Stimulated activated CD4-positive, alpha-beta T cell treated with anti-CD3 and anti-CD28 coated beads, TNF-alpha, amount 100 ng/mL, for 48 hours (primary cell): ENCODE measurements at places on chromosomes 13 and 19.

- peak; percentile 42 for DNase-seq
Observed at GRCh38 chr19:4730740-4731171, 7.1 kb upstream of the DPP9 start.

DNA sequence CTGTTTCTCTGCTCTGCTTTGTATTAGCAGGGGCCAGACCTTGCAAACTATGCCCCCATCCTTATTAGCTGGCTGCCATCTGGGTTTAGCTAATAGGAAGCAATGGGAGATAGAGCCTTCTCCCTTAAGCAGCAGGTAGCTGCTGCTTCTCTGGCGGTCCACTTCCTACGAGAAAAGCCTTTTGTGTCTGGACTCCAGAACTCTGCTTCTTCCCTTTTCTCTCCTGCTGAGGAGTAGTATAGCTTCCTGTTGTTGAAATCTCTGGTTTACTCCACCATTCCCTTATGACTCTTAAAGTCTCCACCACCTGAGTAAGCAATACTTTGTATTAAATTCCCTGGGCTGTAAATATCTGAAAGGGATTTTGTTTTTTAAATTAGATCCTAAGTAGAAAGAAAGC is 147.1 kb downstream of the DNAJC15 start:
- no peak for DNase-seq

DNA sequence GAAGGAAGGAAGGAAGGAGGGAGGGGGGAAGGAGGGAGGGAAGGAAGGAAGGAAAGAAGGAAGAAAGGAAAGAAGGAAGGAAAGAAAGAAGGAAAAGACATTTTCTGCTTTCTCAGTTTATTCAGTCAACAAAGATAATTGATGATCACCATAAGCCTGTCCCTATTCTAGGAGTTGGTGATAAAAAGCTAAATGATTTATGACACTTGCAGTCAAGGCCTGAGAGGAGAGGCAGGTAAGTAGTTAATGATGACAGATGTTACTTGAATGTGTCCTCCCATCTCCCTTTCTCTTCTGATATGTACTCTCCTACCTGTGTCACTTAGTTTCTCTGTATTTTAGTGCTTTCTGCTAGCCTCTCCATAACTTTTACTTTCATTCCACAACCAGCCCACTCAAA is 141.3 kb downstream of the SLITRK6 start:
- DNase-seq = no peak

DNA sequence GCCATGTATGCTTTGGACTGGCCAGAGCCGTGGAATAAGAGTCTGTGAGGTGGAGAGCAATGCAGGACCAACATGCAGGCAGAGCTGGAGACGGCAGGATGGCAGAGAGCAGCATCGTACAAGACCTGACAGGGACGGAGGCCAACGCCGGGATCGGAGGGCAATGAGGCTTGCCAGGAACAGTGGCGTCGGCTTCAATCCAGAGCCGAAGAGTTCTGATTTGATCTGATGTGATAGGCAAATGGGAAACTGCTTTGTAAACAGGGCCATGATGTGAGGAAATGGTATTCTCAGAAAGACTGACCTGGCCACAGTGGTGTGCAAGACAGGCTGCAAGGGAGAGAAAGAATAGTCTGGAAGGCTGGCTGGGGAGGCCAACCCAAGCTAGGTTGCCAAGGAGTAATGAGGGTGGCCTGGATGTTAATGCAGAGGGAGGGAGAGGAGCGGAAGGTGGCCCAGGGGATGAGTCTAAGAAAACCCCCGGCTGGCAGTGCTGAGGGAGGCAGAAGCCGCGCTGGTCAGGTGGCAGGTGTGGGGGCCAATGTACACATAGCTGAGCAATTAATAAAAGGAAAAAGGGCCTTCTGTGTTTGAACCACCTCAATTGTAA is 26.7 kb downstream of the RCBTB2 start:
- no peak for DNase-seq

DNA sequence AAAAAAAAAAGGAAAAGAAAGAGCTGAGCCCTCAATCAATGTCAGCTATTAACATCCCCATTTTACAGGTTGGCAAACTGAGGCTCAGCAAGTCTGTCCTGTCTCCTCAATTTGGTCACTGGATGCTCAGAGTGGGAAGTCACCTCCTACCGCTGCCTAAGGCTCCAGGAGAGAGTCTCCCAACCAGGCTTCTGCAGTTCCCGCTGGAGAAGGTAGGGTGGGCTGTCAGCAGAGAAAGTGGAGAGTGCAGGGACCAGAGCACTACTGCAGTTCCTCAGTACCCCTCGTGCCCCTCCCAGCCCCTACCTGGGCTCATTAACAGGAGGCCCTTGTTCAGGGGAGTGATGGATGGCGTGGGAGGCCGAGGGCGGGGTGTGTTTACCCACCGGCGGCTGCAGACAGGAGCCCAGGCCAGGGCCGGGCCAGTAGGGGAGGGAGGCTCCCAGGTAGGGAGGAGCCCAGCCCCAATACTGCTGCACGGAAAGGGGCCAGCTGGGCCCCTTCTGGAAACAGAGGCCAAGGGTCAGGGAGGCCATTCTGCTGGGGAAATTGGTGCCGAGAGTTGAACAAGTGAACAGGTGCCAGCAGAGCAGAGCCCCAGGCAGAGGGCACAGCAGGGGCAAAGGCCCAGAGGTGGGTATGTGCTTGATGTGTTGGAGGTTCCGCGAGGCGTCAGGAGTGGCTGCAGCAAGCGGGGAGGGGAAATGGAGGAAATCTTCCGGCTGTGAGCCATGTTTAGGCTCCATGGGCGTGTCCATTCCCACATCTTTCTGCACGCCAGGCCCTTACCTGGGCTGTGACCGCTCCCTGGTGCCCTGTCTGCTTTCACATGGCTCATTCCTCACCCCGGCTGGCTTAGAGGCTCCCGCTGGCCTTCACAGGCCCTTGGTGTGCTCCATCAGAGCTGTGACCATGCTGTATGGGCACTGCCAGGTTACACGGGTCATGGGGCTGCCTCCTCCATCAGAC is 7.6 kb upstream of the COMP start:
- no peak for DNase-seq

DNA sequence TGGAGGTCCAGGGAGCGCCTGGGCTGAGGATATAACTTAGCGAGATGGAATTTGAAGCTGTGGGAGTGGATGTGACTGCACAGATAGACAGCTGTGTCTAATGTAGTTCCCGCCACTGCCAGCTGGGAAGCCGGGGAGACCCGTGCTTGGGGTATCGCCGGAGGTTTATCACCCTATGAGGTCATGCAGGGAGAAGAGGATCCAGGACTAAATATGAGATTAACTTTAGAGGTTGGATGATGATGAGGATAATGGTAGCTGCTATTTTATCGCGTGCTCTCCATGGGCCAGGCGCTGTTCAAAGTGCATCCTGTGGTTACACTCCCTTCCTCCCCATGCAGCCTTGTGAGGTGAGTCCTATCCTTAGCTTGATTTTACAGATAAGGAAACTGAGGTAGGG is 19.9 kb downstream of the SSC5D start:
- no peak for DNase-seq

DNA sequence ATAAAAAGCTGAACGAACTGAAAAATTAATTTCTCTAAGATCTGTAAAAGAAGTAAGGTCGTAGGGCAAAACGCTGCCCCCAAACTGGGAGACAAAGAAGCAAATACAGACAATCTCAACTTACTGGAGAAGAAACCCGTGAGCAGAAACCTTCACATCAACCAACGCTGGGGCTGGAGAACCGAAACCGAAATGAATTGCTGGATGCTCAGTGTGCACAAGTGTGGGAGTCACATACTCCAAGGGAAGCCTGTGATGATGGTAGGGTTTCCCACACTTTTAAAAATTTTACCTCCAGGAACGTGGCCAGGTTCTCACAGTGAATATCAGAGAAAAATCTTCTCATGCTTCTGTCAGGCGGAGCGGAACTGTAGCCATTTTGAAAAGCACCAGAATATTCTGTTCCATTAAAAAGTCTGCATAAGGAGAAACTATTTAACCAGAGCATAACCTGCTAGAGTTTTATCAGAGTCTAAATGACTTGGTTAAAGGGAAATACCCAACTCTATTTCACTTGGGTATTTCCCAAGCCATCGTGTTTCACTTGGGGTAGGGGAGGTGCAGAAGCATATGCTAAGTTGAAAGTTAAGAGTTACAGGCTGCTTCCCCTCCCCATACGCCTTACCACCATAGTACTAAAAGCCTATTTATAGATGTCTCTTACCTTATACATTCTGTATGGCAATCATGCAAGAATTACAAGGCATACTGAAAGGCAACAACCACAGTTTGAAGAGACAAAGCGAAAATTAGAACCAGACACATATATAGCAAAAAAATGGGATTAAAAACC is 110.5 kb upstream of the SLITRK1 start:
- DNase-seq = no peak

DNA sequence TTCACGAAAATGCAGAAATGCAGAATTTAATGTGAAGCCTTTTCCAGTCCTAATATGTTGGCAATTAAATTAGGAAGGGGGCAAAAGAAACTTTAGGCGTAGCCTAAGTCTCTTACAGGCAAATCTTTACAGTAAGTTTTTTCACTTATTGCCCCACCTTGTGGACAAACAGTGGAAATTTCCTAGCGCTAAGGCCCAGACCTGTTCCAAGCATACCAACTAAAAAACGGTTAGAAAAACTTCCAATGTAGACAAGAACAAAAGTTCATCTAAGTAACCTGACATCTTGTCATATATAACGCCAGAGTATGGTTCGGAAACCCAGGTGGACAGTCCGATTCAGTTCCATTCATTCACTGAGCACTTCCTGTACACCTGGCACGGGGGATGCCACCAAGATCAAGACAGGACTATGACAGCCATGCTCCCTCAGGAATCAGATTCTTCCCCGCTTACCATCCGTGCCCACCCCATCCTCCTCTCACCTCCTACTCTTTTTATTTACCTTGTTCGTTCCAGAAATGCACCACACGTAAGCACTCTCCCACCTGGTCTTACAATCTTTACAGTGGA is 4.9 kb downstream of the ZAR1L start:
- DNase-seq = no peak

DNA sequence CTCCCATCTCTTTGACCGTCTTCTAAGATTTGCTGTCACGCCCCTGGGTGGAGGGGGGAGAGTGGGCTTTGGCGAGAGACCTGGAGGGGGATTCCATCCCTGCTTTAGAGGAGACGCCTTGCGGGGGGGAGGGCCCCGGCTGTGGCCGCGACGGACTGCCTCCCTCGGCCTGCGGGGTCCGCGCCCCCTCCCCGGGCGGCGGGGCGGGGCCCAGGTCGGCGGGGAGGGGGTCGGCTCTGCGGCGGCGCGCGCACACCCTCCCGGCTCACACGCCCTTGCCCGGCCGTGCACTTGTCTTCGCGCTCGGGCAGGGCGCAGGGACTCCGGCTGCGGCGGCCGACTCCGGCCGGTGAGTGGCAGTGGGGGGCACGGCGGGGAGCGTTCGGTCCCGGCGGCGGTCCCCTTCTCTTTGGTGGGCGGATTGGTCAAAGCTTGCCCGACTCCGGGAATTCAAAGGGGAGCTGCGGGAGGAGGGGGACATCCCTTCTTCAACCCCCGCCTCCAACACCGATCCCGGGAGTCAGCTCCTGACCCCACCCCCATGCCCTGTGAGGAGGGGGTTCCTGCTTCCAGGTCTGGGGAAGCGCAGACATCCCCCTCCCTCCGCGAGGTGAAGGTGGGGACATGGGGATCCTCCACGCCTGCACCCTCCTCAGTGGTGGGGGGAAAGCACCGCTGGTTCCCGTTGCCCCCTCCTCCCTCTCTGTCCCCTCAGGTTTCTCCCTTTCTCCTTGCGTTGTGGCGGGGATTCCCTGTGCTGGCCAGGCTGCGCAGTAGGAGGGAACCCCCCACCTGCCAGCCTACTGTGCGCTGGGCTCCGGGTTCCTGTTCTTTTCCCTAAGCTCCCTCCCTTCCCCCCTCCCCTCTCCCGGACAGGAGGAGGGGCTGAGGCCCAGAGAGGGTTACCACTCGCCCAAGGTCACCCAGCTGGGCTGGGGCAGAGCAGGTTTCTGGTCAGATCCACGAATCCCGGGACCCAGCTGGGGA is 14.6 kb upstream of the KCNN1 start:
- DNase-seq = no peak

GRCh38 chr13:105863300-105863920 is 672.1 kb downstream of the EFNB2 start:
- no peak for DNase-seq

DNA sequence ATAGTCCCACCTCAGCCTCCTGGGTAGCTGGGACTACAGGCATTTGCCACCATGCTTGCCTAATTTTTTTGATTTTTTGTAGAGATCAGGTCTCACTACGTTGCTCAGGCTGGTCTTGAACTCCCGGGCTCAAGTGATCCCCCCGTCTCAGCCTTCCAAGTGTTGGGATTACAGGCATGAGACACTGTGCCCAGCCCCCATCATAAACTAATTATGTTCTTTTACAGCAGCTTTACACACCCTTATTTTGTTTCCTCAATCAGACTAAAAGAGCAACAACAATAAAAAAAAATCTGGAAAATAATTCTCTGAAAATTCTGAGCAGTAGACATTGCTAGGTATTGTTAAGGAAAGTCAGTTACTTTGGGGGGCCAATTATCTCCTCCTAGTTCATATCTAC is 35.7 kb downstream of the STARD13 start:
- DNase-seq = no peak

DNA sequence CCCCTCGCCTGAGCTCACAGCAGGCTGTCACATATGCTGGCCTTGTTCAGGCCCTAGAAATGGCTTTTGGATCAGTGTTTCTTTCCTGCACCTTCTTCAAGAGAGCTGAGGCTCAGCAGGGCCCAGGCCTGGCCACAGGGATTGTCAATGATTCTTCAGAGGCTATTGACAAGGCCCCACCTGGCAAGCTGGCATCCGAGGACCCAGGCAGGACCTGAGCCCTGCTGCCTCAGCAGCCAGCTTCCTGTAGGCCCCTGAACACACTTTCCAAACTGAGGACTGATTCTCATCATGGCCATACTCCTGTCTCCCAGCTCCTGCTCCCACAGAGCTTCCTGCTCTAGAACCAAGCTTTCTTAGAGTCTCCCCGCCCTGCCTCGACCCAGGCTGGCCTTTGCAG is 136.8 kb downstream of the UQCRFS1 start:
- DNase-seq = no peak
